ENCODE measurements at places on chromosomes 4 and X.

- no peak for DNase-seq
Observed at GRCh38 chrX:85303544-85303943, 59.8 kb downstream of the ZNF711 start.

GRCh38 chr4:77454858-77455257, 150.8 kb upstream of the CXCL13 start:
- DNase-seq = no peak

- no peak for DNase-seq
Observed at GRCh38 chrX:124208660-124209059, 123.8 kb upstream of the TEX13D start.

GRCh38 chr4:27062256-27062655, 201.6 kb downstream of the STIM2 start:
- no peak for DNase-seq

DNA sequence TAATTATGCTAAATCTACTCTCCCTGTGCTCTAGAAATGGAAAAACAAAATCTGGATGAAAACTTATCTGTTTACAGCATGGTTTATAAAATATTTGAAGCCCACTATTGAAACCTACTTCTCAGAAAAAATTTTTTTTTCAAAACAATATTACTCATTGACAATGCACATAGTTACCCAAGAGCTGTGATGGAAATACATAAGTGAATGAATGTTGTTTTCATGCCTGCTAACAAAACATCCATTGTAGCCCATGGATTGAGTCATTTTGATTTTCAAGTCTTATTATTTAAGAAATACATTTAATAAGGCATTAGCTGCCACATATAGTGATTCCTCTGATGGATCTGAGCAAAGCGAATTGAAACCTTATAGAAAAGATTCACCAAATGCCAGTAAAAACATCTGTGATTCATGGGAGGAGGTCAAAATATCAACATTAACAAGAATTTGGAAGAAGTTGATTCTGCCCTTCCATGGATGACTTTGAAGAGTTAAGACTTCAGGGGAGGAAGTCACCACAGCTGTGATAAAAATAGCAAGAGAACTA, 144.7 kb upstream of the HHIP start:
- no peak for DNase-seq

DNA sequence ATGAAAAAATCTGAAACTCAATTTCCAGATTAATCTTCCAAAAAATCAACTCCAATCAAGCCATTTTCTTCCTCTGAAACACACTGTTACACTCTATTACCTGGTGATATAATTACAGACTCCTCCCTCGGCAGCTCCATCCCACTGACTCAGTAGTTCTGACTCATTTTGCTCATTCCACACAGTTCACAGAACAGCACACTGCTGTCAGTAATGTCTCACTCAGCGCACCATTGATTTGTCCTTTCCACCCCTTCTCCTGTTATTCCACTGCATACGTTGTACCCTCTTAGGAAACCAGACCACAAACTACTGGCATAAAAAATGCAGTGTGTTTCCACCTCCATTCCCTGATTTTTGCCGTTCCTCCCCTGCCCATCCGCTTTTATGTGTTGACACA, 212.7 kb downstream of the SLIT2 start:
- DNase-seq = no peak

- peak; percentile 85 for DNase-seq
Observed at GRCh38 chr4:16226816-16227461, 668 bp upstream of the TAPT1 start.

DNA sequence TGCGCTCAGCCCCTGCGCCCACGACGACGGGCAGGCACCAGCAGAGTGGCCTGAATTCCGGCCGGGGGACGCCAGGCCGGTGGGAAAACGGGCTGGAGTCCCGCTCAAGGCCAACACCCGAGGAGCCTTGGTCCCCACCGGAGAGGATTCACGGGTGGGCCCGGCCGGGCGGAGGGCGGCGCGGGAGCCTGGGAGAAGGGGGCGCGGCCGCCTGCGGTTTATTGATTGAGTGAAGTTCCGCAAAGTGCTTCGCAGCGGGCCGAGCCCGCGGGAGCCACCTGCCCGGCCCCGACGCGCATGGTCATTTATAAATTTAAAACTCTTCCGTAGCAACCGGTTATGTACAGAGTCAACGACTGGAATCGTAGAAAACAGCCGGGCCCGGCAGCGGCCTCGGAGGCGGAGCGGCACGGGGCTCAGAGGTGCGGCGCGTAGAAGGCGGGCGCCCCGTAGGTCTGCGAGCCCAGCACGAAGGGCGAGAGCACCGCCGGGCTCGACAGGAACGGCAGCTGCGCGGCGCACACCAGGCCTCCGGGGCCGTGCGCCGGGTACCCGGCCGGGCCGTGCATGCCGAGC, 3.6 kb downstream of the NKX1-1 start:
- DNase-seq = peak; percentile 30

DNA sequence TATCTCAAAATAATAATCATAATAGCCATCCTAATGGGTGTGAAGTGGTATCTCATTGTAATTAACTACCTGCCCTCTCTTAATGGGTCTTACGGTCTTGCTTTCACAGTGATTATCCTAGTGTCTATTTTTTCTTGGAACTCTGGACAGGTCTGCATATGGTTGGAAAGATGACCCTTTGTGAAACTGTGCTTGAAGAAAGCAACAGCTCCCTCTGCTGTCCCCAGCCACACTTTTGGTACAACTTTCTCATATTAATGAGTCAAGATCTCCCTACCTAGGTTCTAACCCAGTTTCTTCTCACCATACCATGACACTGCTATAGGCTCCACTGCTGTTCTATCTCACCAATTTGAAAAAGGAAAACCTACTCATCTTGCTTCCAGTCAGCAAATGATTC, 2.4 kb downstream of the TFDP3 start:
- DNase-seq = no peak

DNA sequence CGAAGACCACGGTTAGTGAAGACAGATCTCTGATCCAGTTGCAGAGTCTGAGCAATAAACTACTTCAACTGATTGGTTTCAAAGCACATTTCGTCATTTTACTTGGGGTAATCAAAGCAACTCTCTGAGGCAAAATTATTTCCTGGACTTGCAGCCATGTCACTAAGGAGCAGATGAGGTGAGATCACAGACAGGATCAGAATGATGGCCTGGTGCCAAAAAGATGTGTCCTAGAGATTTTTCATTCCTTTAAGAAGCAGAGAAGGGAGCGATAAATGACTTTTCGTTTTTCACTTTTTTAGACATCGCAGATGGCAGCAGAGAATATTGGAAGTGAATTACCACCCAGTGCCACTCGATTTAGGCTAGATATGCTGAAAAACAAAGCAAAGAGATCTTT, 83.9 kb downstream of the PTTG2 start:
- no peak for DNase-seq

GRCh38 chr4:1885414-1885813, 14.2 kb downstream of the NSD2 start:
- DNase-seq = no peak

- no peak for DNase-seq
Observed at GRCh38 chr4:81052119-81053068, 21.9 kb downstream of the BMP3 start.

DNA sequence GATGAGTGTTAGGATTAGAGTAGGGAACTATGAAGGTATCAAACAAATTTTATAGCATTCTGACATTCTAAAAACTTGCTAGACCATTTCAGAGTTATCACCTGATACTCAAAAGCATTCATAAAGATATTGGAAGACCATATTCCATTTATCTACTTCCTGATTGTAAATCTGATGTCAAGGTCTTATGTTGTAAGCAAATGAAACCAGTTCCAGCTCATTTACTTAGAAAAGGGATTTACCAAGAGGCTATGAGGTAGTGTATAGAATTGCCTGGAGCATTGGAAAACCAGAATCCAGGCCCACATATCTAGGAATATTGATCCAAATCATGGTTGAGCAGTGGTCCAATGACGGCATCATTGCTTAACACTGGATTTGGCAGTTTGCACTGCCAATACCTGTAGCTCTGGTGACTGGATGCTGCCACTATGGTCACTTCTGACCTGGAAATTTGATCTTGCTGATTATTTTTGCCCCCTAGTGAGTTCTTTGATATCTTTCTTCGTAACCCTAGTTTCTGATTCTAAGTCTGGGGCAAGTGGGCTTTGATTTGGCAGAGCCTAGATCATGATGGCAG, 25.4 kb downstream of the ARFIP1 start:
- no peak for DNase-seq

DNA sequence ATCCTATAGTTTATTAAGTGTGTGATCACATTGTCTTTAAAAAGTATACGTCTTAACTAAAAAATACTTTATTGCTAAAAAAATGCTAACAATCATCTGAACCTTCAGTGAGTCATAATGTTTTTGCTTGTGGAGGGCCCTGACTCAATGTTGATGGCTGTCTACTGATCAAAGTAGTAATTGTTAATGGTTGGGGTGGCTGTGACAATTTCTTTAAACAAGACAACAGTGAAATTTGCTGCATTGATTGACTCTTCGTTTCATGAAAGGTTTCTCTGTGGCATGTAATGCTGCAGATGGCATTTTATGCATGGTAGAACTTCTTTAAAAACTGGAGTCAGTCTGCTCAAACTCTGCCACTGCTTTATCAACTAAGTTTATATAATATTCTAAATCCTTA, 101.4 kb upstream of the IL15 start:
- DNase-seq = no peak

DNA sequence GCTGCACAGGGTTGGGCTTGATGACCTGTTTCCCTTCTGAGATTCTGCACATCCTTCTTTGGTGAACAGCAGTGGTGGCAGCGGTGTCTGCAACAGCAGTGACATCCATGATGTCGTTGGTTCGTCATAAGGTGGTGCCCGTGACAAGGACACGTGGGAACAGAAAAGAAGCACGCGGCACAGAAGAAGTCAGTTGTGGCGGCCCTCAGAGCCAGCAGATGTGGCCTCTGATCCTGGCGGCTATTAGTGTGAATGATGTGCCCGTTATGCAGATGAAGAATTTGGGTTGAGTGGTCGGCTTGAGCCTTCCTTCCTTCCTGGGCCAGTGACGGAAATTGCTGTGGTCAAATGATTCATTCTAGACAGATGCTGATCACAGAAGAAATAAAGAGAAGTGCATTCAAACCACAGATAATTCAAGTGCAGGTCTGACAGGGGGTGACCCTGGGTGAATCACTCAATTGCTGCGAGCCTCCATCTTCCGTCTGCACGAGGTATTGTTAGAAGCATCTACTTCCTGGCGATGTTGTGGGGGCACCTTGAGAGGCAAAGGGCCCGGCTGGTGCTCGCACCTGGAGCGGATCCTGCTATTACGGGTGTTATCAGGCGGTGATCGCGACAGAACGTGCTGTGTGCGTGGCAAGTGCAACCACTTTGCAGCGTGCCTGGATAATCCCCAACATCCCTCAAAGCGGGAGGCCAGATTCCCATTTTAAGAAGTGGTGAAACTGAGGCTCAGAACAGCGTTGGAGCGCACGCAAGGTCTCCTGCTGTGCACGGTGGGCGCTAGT, 215.2 kb upstream of the PSAPL1 start:
- peak; percentile 66 for DNase-seq

DNA sequence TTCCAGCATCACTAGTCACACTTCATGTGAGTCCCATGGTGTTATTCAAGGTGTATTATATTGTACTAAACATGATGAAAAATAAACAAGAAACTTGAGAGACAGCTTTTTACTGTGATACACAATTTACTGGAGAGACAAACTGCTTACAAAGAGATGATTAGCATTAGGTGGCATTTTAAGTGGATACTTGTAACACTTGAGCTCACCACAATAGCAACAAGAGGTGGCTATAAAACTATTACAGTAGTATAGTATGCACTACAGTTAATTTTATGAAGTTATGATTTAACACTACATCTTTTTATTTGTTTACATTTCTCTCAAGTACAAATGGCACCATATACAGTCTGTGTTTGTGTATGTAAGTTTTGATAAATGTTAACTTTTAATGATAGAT, 246.6 kb downstream of the PARM1 start:
- no peak for DNase-seq

DNA sequence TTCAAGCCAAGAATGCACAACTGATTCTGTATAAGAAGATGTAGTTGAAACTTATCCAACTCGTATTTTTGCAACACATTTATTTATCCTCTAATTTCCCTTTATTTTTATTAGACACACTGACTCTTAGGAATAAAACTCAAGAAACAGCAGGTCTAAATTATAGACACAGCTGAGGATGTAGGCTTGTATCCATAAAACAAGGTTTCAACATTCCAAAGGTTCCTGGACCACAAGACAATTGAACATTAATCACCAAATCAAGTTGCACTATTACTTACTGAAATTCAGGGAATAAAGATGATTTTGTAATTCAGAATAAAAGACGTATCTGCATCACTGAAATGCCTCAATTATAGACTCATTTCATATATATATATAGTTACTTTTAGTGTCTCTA, 683.5 kb upstream of the GRIA3 start:
- no peak for DNase-seq

DNA sequence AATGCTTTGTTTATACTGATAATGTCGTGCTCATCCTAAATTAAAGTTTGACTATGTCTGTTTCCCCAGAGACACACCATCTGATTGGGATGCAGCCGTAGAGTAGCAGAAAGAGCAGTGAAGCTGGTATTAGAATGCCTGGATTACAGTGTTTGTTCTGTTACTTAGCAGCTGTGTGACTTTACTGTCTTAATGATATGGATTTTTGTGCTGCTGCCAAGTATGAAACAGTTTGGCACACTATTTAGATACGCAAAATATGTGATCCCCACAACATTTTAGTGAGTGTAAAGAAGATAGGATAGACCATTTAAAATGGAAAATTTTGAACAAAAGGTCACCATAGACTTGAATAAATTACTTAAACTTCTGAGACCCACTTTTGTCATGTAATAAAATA, 1.2 kb upstream of the CHIC1 start:
- no peak for DNase-seq

DNA sequence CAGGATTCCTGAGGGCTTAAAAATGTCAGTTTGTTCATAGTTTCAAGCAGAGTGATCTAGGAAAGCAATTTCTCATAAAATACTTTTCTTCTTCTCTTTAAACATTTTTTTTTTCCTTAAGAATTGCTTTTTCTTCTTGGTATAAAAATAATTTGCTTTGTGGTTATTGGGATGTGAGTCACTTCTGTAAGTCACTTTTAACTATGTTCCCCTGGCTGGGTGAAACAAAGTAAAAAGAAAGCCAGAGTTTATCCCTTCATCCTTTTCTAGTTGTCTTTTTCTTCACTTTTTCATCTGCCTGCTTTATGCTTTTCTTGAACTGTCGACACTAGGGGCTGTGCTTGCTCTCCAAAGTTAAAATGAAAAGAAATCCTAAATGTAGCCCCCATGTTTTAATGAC, 33.5 kb downstream of the ARSJ start:
- DNase-seq = no peak

DNA sequence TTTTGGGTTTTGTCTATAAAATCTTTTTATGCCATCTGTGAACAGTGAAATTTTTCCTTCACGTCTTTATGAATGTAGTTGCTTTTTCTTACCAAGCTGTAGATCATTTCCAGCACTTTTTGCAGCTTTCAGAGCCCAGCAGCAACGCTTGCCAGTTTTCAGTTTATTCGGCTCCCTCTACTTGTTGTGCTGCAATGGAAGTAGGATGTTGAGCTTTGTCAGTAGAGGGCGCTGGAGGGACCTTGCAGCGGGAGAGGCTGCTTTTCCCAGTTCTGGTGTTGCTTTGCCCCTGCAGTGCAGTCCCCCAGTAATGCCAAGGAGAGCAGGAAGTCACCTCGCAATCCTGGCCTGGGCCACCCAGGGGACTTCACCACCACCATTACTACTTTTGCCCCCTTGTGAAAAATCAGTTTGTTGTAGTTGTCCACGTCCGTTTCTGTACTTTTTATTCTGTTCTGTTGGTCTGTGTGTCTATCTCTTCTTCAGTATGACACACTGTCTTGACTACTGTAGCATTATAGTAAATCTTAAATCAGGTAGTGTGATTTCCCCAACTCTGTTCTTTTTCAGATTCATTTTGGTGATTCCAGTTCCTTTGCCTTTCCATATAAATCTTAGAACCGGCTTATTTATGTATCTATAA, 21.8 kb downstream of the CMC4 start:
- DNase-seq = peak; percentile 55

Measured in aorta (tissue), 5 donors.